CD8-positive, alpha-beta memory T cell (primary cell): ENCODE measurements at places on chromosomes 3 and 15.

DNA sequence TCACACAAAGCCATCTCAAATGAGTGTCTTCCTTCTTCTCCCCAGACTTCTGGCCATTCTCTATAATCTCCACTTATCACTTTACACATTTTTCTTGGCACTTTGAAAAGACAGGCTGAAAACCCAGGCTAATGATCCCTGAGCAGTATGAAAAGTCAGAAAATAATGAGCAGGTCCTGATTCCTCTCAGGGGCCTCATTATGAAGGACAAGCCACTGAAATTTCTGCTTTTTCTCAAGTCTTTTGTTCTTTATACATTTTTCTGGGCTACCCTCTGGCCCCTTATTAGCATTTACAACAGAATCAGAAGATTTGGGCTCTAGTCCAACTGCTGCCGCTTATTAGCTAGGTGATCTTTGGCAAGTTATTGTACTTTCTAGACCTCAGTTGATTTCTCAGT is 9.5 kb upstream of the ST6GAL1 start:
- no peak for DNase-seq

- no peak for DNase-seq
Measured at GRCh38 chr15:99966815-99967214, 233.6 kb upstream of the LYSMD4 start.

DNA sequence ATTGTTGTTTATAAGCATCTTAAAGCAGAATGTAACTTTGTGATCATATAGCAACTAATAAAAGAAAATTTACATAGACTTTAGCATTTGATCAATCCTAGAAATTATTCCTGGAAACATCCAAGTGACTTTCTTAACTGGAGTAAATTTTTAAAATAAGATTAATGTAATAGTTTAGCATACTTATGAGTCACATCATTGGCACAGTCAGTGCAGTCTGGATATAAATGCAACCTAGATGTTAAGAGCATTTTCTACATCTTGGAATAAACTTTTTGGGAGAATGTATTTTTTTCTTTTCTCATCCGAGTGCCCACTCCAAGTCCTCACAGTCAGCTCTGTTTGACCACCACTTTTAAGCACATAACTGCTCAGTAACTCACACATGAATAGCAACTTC is 324.6 kb upstream of the PLSCR5 start:
- DNase-seq: no peak

- no peak for DNase-seq
Measured at GRCh38 chr3:119831941-119832371, 50.1 kb downstream of the NR1I2 start.

DNA sequence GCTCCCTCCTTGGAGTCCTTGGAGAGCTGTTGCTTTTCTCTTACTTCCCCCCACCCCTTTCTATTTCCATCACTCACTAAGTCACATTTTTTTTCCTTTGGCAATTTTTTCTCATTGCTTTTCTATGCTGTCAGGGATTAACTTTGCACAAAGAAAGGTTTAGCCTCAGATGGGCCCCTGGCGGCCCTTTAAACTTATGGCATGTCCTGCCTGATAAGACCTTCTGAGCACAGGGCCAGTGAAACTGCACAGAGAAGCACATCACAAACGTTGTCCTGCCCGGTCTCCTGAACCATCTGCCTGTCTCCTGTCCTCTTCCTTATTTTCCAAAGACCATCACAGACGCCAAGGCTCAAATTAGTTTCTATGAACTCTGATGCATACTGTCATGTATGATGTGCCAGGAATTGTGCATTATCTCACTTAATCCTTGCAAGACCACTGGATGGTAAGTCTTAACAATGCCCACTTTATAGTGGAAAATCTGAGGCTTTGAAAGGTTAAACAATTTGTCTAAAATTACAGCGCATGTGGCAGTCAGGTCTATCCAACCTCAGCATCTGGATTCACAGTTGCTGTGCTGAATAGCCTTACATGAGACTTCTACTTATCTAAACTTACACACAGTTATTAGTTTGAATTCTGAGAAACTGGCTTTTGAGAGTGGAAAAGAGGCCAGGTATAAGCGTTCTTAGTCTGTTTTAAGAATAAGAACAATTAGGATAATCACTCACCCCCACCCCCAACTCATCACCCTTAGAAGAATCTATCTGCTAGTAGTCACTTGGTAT is 648.1 kb downstream of the NTRK3 start:
- no peak for DNase-seq

GRCh38 chr3:105614288-105615030 is 247.8 kb downstream of the ALCAM start:
- DNase-seq: no peak

- DNase-seq: no peak
Measured at GRCh38 chr3:126450744-126451143, 24.9 kb downstream of the ZXDC start.

DNA sequence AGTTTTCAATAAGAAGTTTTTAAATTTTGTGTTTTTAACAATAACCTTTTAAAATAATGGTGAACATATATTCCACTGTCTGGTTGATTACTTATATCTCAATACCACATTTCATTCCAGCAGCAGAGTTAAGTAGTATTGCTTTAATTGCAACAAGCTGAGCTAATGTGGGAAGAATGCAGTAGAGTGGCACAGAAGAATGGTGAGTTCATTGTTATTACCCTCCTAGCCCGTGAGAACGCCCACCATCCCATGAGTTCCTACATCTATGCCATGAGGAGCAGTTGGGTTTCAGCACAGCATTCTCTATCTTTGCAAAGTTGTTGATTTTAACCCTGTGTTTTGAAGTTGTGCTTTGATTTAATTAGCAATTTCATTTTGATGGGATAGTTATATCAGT is 17.8 kb upstream of the NR2E3 start:
- no peak for DNase-seq

DNA sequence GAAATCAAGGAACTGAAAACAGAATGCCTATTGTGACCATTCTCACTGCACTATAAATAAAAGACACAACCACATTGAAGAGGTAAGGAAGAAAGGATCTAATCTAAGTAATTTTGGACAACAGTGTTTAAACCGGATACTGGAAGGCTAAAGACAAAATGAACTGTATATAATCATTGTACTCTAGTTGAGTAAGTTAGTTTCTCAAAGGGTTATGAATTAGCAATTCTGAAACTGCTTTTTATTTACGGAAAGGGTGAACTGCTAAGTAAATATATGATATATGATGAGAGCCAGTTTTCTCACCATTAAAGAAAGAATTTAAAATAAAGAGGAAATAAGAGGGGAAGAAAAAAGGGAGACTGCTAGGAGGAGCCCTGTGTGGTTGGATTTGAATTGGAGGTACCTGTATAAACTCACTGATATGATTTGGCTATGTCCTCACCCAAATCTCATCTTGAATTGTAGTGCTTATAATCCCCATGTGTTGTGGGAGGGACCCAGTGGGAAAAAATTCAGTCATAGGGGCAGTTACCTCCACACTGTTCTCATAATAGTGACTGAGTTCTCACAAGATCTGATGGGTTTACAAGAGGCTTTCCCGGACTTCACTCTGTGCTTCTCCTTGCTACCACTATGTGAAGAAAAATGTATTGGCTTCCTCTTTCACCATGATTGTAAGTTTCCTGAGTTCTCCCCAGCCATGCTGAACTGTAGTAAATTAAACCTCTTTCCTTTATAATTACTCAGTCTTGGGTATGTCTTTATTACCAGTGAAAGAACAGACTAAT is 607.7 kb downstream of the PYDC2 start:
- DNase-seq: no peak

DNA sequence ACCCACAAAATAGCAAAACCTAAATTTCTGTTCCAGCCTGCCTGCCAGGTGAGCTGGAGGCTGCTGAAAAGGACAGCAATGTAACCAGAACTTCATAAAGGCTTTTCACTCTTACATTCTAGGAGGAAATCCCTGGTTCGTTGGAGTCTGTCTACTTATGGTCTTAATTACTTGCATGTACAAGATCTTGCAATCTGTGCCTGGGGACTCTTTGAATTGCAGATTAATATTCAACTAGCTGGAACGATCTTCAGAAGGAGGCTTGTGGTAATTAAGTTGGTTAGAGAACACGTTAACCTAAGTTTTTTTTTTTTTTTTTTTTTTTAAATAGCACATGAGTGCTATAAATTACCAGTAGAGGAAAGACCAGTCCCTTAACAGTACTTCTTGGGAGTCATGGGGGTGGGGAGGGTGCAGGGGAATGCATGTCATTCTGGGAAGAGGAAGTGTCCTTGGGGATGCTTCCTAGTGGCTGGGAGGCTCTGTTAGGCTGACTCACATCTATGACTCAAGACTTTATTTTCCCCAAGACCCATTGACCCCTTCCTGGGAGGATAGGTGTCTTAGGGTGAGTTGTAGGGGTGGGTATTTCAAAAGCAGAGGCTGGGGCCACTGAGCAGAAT is 139.8 kb downstream of the RAB11A start:
- DNase-seq: no peak

GRCh38 chr3:39279745-39280517 is at the start of gene CX3CR1:
Gene CX3CR1, minus strand, starts transcription at chr3:39280036. Its CDS starts 13,527 bp downstream, at chr3:39266509.
- no peak for DNase-seq

- no peak for DNase-seq
Measured at GRCh38 chr15:52010633-52011595, 8.1 kb upstream of the MAPK6 start.

- DNase-seq: no peak
Measured at GRCh38 chr3:87076946-87077345, 86.0 kb upstream of the VGLL3 start.

- DNase-seq: no peak
Measured at GRCh38 chr15:75750261-75751050, 37.8 kb upstream of the CSPG4 start.
